Bronchial smooth muscle cell (primary cell): ENCODE measurements at places on chromosomes 5 and 9. TPM values are rescaled to one million over a fixed set of nuclear protein-coding genes. Genes with fewer than 3 reads are reported as not detected.

Gene MEIKIN
- not detected in 2 replicates for total RNA-seq

Gene SLC1A1
- 4.8 and 8.5 TPM in 2 replicates for total RNA-seq

Gene MUSK
- 0.32 and 2.1 TPM in 2 replicates for total RNA-seq

Gene SLC23A1
- total RNA-seq, result not detected in 2 replicates

Gene CPLANE1
- 11.2 and 12.3 TPM in 2 replicates for total RNA-seq

Gene CEMIP2
- total RNA-seq, result 14.3 and 18.4 TPM in 2 replicates

Gene SPATA31D1
- total RNA-seq, result under 0.01 TPM in 1 of 2 replicates, not detected in the other

Gene INIP
- 13.4 and 13.9 TPM in 2 replicates for total RNA-seq

Gene FAM240B
- not detected in 2 replicates for total RNA-seq

Gene GABRA6
- not detected in 2 replicates for total RNA-seq

Gene PCDHA10
- under 0.01 and 0.26 TPM in 2 replicates for total RNA-seq
